Fibroblast of skin of back (primary cell): ENCODE measurements at places on chromosomes 6 and 20.

- DNase-seq, result peak; percentile 35
Observed at GRCh38 chr20:40251284-40251932, 437.6 kb downstream of the MAFB start.

- DNase-seq, result no peak
Observed at GRCh38 chr6:158943380-158944032, 56.5 kb downstream of the RSPH3 start.

DNA sequence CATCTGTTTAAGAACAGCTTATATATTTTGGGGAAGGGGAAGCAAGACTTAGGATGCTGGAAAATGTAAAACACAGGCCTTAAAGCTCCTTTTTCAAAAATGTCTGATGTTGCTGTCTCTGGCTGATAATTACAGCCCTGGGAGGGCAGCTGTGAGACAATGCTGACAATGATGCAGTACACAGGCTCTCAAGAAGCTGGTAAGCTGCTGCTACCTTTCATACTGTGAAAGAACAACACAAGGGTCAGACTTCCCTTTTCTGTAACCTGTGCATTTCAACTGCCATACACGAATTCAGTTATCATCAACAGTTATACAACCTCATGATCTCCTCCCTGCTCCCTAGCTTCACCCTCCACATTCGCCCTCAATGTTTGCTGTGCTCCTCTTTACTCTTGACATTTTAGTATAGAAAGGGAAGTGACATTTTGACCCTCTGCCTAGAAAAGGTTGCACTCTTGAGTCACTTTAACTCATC, 25.2 kb downstream of the MAP7 start:
- no peak for DNase-seq

GRCh38 chr6:129732034-129732433, 22.1 kb upstream of the ARHGAP18 start:
- DNase-seq, result no peak

DNA sequence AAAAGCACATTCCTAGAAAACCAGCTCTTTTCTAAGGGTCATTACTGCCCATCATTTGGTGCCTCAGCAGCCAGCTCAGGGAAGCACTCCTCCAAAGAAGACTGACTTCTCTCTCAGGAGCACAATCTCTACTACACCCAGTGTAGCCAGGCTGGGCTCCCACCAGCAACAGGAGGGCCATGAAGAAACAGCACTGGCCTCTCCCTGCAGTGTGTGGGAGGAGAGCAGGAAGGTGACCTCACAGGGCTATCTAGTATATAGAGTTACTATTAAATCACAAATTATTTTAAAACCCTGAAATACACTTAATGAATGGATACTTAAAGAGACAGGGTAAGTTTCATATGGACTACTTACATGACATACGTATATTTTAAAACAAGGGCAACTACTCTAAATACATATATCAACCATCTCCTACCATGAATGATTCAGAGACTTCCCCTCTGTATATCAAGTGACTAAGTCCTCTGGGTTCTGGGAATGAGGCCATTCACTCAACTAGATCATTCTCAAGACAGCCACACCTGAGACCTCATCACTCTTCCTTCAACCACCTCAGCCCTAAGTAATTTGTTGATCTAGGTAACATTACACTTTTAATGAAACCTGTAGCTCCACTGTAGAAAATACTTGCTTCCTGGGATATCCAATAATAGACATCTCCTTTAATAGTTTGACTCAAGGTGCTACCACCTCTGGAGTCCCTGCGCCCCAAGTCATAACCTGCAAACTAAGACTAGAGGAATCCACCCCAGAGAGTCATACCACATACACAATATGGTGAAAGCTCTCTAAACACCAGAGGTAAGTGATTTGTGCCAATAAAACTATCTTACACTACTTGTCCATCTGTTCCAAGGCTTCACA, 25.2 kb downstream of the TBX18 start:
- no peak for DNase-seq

DNA sequence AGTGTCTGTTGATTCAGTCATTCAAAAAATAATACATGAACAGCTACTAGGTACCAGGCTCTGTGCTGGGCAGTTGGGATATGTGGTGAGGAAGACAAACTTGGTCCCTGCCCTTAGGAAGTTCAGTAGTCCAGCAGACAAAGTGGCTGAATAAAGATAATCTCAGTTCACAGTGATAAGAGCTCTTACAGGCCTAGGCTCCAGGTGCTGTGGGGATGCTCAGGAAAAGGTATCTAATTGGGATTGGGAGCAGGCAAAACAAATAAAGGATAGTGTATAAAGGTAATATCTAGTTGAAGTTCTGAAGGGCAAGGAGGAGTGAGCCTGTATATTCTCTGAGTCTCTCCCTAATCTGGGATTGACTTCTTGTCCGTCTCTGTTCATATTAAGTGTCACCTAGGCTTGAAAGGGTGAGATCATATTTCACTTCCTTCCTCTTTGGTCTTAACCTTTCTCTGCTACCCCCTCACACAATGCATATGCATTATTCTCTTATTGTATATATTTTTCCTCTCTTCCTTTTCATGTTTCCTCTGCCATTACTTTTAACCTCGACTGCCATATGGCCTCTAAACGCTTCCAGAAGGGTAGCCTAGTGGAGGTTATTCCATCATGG, 13.5 kb downstream of the PTPN1 start:
- no peak for DNase-seq

GRCh38 chr6:30323806-30324205, 2.9 kb upstream of the TRIM39 start:
- DNase-seq, result peak; percentile 24

DNA sequence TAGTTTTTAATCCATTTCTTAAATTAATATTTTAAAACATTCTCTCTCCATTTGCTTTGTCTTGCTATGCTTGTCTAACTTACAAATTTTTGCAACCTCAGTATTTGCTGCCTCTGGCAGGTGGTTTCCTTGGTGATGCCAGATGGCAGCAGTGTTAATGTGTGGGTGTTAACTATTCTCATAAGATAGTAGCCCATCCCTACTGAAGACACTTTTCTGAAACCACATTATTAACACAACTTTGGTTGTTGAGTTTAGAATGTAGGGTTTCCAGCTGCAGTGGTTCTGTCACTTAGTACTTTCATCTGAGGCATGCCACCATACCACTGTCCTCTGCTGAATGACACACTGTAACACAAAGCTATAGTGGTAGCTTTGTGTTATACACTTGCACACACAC, 75.1 kb downstream of the MYO6 start:
- DNase-seq, result no peak
